ENCODE measurements at places on chromosomes 11 and 22.

- DNase-seq, result no peak
These were observed 26.7 kb upstream of the PRSS23 start for GRCh38 chr11:86773513-86774252.

GRCh38 chr11:105202422-105202821 lies 62.9 kb upstream of the CARD18 start:
- DNase-seq, result no peak

- no peak for DNase-seq
These were observed 9.7 kb downstream of the CD5 start for GRCh38 chr11:61111786-61112517.

- no peak for DNase-seq
These were observed 21.3 kb downstream of the CASP12 start for GRCh38 chr11:104876861-104877431.

DNA sequence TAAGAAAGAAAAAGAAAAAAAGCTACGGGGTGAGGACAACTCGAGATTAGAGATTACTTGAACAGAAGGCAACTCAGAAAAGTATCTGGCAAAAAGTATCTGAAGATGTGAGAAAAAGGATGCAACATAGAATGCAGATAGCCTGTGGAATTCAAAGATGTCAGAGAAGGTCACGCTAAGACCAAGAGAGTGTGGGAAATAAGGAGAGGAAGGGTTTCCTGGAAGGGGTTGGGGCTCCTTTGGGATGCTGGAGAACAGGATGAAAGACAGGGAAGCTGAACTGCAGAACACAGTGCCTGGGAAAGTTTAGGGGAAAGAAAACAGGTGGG lies 1.2 kb downstream of the GUCY1A2 start:
- DNase-seq, result no peak

DNA sequence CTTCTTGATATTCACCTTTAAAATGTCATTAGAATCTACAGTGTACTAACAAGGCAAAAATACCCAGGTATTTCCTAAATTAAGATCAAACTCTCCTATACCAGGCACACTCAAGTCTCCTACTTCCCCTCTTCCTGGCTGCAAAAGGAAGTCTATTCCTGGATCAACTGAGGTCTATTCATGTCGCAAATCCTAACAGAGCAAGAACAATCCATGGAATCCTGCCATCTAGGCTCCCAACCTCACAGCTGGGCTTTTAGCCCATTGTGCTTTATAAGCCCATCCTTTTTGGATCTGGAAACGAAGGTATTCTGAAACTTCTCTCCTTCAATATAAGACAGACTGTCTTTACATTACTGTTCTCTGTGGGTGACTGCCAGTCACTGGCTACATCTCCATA lies 161.8 kb downstream of the SOX6 start:
- DNase-seq, result no peak

GRCh38 chr11:83031127-83031526 lies 40.6 kb downstream of the RAB30 start:
- no peak for DNase-seq

- no peak for DNase-seq
These were observed 99.0 kb downstream of the CASP12 start for GRCh38 chr11:104799251-104799650.

DNA sequence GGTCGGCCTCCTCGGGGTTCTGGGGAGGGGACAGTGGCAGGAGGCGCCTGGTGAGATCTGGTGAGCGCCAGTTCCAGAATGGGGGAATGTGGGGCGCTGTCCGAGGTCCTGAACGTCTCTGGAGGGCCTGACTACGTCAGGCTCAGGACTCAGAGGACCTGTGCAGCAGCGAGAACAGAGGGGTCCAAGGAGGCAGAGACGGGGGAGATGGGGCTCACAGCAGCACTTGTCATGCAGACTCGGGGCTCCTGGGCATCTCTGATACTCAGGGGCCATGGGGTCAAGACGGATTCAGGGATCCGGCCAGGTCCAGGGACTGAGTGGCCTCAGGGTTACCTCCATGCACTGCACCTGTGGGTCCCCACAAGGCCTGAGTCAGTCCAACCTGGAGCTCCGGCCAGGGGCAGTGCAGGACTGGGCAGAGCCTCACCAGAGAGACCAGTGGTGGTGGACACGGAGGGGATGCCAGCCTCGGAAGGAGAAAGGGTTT lies 92.2 kb downstream of the BRD1 start:
- DNase-seq, result no peak

DNA sequence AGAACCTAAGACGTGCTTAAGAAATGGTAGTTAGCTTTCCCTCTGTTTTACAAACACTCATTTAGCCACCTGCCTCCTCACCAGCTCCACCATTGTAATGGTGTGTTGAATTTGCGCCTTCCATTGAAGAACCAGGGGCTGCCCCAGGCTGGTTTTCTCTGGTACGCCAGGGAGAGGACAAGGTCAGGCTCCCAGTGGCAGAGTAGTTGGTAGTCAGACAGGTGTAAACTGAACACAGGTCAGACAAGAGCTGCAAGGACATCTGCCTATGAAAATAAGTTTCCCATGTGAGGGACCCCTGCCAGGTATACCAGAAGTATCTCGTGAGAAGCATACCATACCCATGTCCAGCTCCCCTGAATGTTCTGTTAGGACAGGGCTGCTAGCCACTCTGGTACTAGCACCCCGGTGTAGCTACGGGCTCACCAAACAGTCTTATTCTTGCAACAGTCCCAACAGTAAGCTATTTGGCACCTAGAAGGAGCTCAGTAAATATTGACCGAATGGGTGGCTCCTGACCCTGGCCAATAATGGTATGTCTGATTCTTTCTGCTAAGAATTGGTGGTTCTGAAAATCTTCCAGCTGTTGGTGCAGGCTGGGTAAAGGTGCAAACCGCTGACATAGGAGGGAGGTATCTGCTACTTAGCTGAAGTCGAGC lies 359.0 kb downstream of the LARGE1 start:
- DNase-seq, result no peak

DNA sequence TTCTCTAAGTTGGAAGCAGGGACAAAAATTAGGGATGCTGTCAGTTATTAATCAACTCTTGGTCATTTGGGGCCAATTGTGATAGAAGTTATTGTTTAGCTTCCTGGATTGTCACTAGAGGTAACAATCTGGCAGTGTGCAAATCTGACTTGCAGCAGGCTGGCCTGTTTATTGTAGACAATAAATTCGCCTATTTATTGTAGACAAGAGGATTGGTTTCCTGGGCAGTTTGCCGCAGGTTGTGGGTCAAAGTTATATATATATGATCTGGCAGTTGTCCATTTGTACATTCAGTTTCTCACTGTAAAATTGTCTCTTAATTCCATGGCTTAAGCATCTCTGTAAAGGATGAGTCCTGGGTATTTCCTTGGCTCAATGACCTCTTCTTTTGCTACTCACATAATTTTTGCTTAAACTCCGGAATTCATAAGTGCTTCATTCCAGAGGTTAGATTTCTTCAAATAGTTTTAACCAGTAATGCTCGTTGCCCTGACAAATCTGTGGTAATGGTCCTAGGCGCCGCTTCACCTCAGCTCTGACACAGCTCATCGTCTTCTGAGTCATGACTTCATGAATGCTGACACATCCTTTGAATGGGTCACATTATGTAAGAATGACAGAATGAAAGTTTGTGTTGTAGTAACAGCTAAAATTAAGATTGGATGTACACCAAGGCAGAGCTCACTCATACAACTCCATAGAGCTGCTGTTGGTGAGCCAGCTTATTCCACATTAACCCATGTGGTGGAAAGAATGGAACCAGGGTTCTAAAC lies 7.8 kb upstream of the MMP3 start:
- no peak for DNase-seq

DNA sequence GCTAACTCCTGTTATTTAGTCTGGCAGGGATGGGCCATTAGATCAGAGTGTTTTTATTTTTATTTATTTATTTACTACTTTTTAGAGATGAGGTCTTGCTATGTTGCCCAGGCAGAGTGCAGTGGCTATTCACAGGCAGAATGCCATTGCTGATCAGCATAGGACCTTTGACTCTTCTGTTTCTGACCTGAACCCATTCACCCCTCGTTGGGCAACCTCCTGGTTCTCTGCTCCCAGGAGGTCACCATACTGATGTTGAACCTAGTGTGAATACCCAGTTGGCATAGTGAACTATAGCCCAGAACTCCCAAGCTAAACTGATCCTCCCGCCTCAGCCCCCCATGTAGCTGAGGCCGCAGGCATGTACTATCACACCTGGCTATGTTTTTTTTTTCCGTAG lies 16.5 kb upstream of the CECR2 start:
- DNase-seq, result no peak
